OCI-LY7 (cell line): ENCODE measurements at places on chromosomes 12 and 14. TPM values are rescaled to one million over a fixed set of nuclear protein-coding genes. Genes with fewer than 3 reads are reported as not detected.
A peak's percentile ranks its signal among the peaks of the same experiment; 100 is the strongest.

DNA sequence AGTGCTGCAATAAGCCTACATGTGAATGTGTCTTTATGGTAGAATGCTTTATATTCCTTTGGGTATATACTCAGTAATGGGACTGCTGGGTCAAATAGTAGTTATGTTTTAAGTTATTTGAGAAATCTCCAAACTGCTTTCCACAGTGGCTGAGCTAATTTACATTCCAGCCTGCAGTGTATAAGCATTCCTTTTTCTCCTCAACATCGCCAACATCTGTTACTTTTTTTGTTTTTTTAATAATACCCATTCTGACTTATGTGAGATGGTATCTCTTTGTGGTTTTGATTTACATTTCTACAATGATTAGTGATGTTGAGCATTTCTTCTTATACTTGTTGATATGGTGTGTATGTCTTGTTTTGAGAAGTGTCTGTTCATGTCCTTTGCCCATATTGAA, 1186.2 kb downstream of the BCL11B start:
- DNase-seq: no peak

DNA sequence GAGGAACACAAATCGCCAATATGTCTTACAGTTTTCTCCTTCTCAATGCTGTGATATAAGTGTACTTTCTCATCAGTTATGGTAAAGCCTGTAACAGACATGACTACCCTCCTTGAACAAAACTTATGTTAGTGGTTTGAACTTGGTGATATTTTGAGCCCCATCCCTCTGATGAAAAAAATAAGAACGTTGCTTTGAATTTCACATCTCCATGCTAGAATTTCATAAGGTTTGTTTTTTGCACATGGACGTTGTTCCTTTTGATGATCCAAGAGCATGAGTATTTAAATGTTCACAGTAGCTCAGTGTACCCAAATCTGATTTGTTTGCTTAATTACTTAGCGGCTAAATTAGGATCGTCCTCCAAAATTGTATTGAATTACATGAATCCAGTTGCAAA, at the start of gene SLC15A5:
Gene SLC15A5, minus strand, starts transcription at position 101 of the 400 bp plus-strand sequence. Its CDS starts 0 bp downstream, at position 101.
- DNase-seq: no peak

DNA sequence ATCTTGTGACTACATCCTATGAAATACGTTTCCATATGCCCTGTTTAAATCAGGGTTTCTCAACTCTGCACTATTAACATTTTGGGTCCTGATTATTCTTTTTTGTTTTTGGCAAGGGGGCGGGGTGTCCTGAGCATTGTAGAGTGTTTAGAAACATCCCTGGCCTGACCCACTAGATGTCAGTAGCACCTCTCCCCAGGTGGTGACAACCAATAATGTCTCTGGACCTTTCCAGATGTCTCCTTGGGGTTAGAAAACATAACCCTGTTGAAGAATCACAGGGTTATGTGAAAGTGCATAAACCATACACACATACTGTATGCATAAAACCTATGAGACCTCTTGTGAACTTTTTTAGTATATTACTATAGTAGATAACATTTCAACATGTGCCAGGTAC, 1.4 kb downstream of the ACAD10 start:
- peak; percentile 77 for DNase-seq

DNA sequence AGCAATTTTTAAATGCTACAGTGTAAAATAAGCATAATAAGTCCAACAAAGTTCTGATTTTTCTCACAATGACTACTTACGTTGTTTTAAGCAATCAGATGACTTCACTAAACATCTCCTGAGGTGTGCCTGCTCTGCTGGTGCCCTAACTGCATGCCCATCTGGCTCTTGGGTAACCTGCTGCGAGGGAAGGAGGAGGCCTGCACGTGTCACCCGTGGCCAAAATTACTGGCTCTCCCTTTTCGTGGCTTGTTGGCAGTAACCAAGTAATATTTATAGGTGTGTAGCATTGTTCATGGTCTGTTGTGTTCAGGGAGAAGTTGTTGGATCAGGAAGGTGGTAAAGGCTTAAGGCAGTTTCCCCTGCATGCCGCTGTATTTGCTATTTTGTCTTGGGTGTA, 6.3 kb upstream of the NFKBIA start:
- no peak for DNase-seq

DNA sequence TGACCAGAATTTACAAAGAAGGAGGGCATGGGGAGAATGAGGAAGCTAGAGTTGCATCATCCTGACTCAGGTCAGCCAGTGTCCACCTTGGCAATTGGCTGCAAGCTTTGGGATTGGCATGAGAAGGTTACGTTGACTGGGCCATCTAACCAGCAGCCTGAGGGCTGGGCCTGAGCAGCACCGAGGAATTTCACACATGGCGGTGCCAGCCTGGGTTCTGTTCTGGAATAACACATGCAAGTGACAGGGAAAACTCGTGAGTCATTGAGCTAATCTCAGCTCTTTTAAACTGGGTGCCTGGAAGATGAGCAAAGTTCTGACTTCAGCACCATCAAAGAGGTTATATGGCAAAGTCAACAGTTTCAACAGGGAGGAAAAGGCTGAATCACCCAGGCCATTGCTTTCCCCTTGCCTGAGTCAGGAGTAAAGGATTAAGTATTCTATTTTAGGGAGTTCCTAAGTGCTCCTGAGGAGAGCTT, 543.2 kb upstream of the TBX3 start:
- no peak for DNase-seq

- no peak for DNase-seq
Observed at GRCh38 chr12:88896958-88897357, 316.7 kb upstream of the KITLG start.

DNA sequence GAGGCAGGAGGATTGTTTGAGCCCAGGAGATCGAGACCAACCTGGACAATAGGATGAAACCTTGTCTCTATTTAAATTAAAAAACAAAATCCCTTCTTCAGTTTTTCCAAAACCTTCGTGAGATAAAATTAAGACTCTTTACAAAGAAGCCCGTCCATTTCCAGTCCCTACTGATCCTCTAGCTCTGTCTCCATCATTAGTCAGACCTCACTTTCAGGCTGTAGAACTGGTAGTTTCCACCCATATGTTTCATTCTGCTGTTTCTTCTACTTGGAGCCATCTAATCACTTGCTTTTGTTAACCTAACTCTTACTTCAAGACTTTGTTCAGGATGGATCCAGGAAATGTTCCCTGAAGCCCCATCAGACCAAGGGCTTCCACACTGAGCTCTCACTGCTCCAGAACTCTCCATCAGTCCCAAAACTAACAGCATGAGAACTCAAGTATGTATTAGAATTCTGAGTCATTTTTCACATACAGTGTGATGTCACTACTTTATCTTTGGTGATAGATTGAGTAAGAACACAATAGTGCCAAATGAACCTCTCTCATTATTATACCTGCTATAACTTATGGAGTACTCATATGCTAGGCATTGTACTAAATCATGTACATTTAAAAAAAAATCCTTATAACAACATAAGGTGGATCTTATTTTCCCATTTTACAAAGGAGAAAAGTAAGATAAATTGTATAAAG, 90.8 kb downstream of the PRICKLE1 start:
- no peak for DNase-seq

GRCh38 chr14:60328583-60328982, 79.6 kb downstream of the PPM1A start:
- peak; percentile 63 for DNase-seq

DNA sequence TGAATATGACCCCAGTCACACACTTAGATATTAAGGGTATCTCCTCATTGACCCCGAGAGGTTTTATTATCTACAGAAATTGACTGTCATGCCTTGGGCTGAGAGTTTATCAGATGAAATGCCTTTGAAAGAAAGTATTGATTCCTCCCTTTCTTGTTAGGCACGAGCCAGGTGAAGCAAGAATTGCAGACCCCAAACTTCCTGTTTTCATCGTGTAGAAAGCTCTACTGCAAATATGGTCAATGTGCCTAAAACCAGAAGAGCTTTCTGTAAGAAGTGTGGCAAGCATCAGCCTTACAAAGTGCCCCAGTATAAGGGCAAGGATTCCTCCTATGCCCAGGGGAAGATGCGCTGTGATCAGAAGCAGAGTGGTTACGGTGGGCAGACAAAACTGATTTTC, 143.9 kb upstream of the FUT8 start:
- DNase-seq: no peak

DNA sequence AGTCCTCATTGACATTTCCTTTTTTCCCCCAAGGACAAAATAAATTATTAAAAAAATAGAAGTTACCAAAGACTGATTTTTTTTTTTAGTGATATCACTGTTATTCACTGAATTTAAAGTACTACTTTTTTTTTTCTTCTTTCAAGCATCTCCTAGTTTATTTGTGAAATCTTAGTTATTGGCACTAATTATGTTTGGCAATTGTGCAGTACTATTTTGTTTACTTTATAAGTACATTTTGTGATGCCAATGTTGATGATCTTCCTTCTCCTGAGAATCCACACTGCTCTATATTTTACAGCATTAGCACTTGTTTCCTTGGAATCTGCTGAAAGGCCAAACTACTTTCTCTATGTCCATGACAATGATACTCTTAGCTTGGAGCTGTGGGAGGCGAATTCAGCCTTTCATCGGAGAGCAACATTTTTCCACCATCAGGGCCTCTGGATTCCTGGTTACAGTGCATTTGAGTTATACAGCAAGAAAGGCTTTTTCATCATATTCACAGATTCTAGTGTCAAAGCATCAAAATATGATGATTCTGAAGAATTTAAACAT, 123.8 kb upstream of the PTPRQ start:
- DNase-seq: no peak

- DNase-seq: no peak
Observed at GRCh38 chr14:42628602-42629001, 1021.9 kb downstream of the LRFN5 start.

DNA sequence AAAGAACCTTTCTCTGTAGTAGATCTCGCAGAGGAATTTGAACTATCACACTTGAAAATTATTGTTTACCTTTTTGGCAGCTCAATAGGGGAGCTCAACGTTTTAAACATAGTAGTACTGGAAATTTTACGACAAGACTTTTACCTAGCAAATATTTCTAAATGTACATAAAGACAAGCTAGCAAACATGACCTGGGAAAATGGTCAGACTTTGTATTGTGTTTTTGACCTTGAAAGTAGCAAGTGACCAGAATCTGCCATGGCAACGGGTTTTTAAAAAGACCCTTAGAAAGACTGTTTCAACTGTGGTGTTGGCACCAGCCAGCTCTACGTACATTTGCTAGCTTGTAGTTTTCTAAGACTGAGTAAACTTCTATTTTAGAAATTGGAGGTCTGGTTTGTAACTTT, 20.2 kb upstream of the A2M start:
- DNase-seq: no peak

DNA sequence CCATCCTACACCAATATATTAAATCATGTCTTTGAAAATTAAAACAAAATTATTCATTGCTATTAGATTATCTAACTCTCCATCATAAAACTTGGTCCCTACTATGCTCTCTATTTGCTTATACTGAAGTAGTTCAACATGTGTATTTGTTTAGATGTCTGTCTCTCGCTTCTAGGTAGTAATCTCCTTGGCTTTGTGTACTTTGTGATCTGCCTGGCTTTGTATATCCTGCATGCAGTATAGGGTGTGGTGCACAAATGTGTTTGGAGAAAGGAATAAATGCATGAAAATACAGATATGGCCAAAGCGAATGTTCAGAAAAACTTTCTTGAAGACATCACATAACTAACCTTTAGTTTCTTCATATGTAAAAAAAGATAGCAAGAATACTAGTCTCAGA, 246.6 kb upstream of the LRFN5 start:
- DNase-seq: no peak

GRCh38 chr14:100842799-100843198, 16.9 kb downstream of the MEG3 start:
- no peak for DNase-seq

DNA sequence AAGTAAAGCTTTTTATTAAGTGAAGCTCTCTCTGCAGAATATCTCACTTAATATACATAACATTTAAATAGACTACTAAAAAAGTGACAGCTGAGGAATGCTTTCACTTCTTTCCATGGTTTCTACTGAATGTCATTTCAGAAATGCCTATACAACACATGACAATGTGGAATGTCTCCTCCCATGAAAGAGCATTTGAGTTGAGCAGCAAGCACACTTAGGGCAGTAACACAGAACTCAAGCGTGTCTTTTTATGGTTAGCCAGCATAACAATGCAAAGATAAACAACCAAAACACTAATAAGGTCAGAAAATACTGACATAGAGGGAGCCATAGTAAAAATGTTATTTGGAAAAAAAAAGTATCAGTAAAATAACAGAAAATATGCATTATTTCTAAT, 9.4 kb downstream of the PPP1R12A start:
- DNase-seq: no peak

- no peak for DNase-seq
Observed at GRCh38 chr12:16399101-16399500, 51.7 kb downstream of the MGST1 start.

The RECQL gene
- total RNA-seq: 70.3 and 72.8 TPM in 2 replicates

The CHFR gene
- total RNA-seq: 55.9 and 66.7 TPM in 2 replicates

The KRT83 gene
- not detected in 2 replicates for total RNA-seq

The ZNF385A gene
- 2.6 and 2.9 TPM in 2 replicates for total RNA-seq

The RAPGEF3 gene
- 2.9 and 4.7 TPM in 2 replicates for total RNA-seq

The ZNF384 gene
- 95.5 and 109 TPM in 2 replicates for total RNA-seq

The CCDC38 gene
- 0.99 and 1.5 TPM in 2 replicates for total RNA-seq
